Cardiac atrium fibroblast (primary cell): ENCODE measurements at places on chromosomes 1 and 21. TPM values are rescaled to one million over a fixed set of nuclear protein-coding genes. Genes with fewer than 3 reads are reported as not detected.

The RAB29 gene
- 13.4 and 20.6 TPM in 2 replicates for total RNA-seq

The CDC7 gene
- total RNA-seq: 8.7 and 9.2 TPM in 2 replicates

The TRNAU1AP gene
- 33.4 and 41.0 TPM in 2 replicates for total RNA-seq

The RGS1 gene
- not detected in 2 replicates for total RNA-seq

The HRNR gene
- not detected in 2 replicates for total RNA-seq

The MAGI3 gene
- total RNA-seq: 5.6 and 6.2 TPM in 2 replicates

The SH3GLB1 gene
- 51.3 and 57.5 TPM in 2 replicates for total RNA-seq

The ADORA1 gene
- total RNA-seq: not detected in 2 replicates

The RXFP4 gene
- total RNA-seq: not detected in 2 replicates

The OR2G6 gene
- not detected in 2 replicates for total RNA-seq

The CELA2B gene
- not detected in 2 replicates for total RNA-seq

The TOMM40L gene
- 6.0 and 6.9 TPM in 2 replicates for total RNA-seq

The TRIM67 gene
- total RNA-seq: not detected in 2 replicates

The ITGB3BP gene
- total RNA-seq: 11.0 and 20.6 TPM in 2 replicates

The CD58 gene
- total RNA-seq: 9.0 and 24.1 TPM in 2 replicates

The OR2L13 gene
- total RNA-seq: not detected in 2 replicates

The SELP gene
- 0.54 TPM in 1 of 2 replicates, not detected in the other for total RNA-seq

The RERE gene
- 17.5 and 28.7 TPM in 2 replicates for total RNA-seq

The APCS gene
- total RNA-seq: not detected in 2 replicates

The PADI2 gene
- not detected in 2 replicates for total RNA-seq

The MDM4 gene
- total RNA-seq: 10.7 and 13.0 TPM in 2 replicates

The C1orf185 gene
- not detected in 2 replicates for total RNA-seq

The CRABP2 gene
- 2.1 and 2.5 TPM in 2 replicates for total RNA-seq

The NBPF4 gene
- total RNA-seq: not detected in 2 replicates

The ARHGAP29 gene
- total RNA-seq: 44.8 and 53.8 TPM in 2 replicates

The CCDC27 gene
- not detected in 2 replicates for total RNA-seq

The RNU1-2 gene
- not detected in 2 replicates for total RNA-seq

The NBPF19 gene
- 5.1 and 5.3 TPM in 2 replicates for total RNA-seq

The ARHGAP30 gene
- 1.8 TPM in 1 of 2 replicates, not detected in the other for total RNA-seq

The GLMP gene
- 71.4 and 85.6 TPM in 2 replicates for total RNA-seq

The FAAH gene
- total RNA-seq: 0.54 and 3.4 TPM in 2 replicates

The FBXO42 gene
- total RNA-seq: 9.4 and 20.6 TPM in 2 replicates

The DIO1 gene
- not detected in 2 replicates for total RNA-seq
